ENCODE measurements at places on chromosomes 5 and 9. TPM values are rescaled to one million over a fixed set of nuclear protein-coding genes. Genes with fewer than 3 reads are reported as not detected.

Gene SPINK6
- total RNA-seq = not detected

Gene ANKRD31
- 1.2 TPM for total RNA-seq

Gene LCN12
- 0.46 TPM for total RNA-seq

Gene IL13
- not detected for total RNA-seq

Gene LCN1
- total RNA-seq = not detected

Gene HSD17B4
- total RNA-seq = 209 TPM

Gene FANCC
- total RNA-seq = 17.3 TPM

Gene ASS1
- total RNA-seq = 49.4 TPM

Gene ACER2
- total RNA-seq = 7.4 TPM

Gene SLC1A3
- total RNA-seq = 418 TPM

Gene PCDHGC5
- total RNA-seq = 9.5 TPM

Gene HNRNPH1
- total RNA-seq = 668 TPM

Gene MED27
- total RNA-seq = 12.0 TPM

Gene SMC2
- 31.8 TPM for total RNA-seq

Gene CYLC2
- total RNA-seq = not detected

Gene IFNA21
- not detected for total RNA-seq

All from diencephalon (tissue), 1 donor.